Esophagus squamous epithelium (tissue), 5 donors: ENCODE measurements at places on chromosomes 3 and 15. TPM values are rescaled to one million over a fixed set of nuclear protein-coding genes. Genes with fewer than 3 reads are reported as not detected.

SNTN gene
- not detected for total RNA-seq

EPHA3 gene
- total RNA-seq, result 0.48 TPM

ARGFX gene
- total RNA-seq, result not detected

- no peak overlapping the region for H3K4me3 ChIP-seq
- no peak for DNase-seq
- H3K4me1 ChIP-seq, result peaks cover 10% of the 10 kb centered on the region
Measured at GRCh38 chr3:37763309-37763708, 98.4 kb upstream of the CTDSPL start.

DNA sequence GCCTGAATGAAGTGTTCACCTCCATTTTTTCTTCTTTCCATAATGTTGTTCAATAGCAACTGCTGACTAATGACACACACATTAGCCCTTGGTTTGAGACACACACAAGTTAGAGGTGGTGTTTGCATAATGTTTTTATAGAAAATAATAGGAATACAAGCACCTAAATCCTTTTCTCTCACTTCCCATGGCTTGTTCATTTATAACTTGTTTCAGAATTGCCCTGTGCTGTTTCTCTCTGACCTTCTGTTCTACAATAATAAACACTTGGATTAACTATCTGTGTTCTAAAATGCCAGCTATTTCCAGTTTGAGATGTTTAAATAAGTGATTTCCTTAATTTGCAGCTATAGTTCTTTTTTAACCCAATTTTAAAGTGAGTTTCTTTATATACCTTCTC lies 525.1 kb upstream of the ROBO2 start:
- H3K4me1 ChIP-seq, result no peaks in the 10 kb centered on the region
- H3K4me3 ChIP-seq, result no peak overlapping the region
- DNase-seq, result no peak
- H3K27ac ChIP-seq, result no peak overlapping the region
- no peaks in the 10 kb centered on the region for H3K27me3 ChIP-seq

DNA sequence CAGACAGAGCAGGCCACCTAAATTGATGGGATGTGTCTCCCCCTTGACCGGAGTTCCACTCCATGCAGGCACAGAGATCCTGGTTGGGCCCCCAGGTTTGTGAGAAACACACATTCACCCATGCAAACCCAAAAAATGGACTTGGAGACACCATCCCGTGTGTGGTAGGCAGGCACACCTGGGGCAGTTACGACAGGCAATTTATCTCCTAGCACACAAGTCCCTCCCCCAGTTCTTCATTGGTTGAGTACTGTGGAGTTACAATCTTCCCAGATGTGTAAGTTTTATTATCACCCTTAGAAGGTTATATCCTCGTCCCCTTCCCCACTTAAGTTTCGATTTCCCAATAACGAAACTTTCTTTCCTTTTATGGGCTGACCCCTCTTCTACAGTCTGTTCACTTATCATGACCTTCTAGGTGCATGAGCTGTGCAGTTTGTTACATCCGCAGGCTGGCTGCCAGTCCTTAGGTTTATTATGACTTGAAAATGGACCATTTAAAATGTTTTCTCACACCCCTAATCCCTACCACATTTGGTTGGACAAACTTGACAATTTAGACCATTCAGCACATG lies 27.3 kb downstream of the ARL8B start:
- no peak for DNase-seq
- H3K36me3 ChIP-seq, result no peaks in the 10 kb centered on the region
- H3K4me3 ChIP-seq, result no peak overlapping the region
- no peak overlapping the region for H3K27ac ChIP-seq

- no peak overlapping the region for H3K4me3 ChIP-seq
- DNase-seq, result no peak
- no peak overlapping the region for H3K27ac ChIP-seq
- H3K36me3 ChIP-seq, result no peaks in the 10 kb centered on the region
- H3K4me1 ChIP-seq, result no peaks in the 10 kb centered on the region
- H3K27me3 ChIP-seq, result no peaks in the 10 kb centered on the region
Measured at GRCh38 chr3:151709847-151710246, 23.9 kb upstream of the AADACL2 start.

- H3K4me1 ChIP-seq, result peaks cover 24% of the 10 kb centered on the region
- H3K27ac ChIP-seq, result no peak overlapping the region
- H3K36me3 ChIP-seq, result peaks cover 16% of the 10 kb centered on the region
- H3K4me3 ChIP-seq, result no peak overlapping the region
- H3K27me3 ChIP-seq, result no peaks in the 10 kb centered on the region
Measured at GRCh38 chr15:34851007-34851406, 55.7 kb upstream of the ACTC1 start.

DNA sequence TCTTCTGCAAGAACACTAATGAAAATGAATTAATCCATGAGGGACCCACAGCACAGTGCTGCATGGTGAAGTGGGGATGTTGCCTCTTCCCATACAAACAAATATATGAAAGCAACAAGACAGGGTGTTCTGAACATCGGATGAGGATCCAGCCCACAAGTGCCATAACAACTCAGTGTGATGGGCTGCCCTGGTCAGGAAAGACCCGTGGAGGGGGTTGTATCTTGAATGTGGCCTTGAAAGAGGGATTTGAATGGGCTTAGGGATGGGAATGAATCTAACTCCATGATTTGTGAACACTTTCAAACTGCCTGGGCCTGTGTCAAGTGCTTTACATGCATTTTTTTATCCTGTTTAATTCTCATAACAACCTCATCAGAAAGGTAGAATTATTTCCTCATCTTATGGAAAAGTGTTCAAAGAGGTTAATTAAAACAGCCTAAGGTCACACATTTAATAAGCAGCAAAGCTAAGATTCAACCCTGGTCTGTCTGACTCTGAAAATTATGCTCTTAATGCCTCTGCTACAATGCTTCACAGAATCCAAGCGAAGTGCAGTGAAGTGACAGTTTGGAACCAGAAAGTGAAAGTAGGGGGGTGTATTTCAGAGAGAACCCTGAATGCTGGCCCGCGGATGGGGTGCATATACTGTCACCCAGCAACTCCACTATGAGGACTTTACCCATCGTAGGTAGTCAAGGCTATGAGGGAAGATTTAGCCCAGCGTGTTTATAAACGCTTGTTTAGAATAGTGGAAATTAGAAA lies 65.6 kb upstream of the HEG1 start:
- no peak for DNase-seq
- H3K27ac ChIP-seq, result peak overlapping the region; percentile 5
- H3K4me3 ChIP-seq, result no peak overlapping the region
- no peaks in the 10 kb centered on the region for H3K27me3 ChIP-seq
- H3K36me3 ChIP-seq, result no peaks in the 10 kb centered on the region

DNA sequence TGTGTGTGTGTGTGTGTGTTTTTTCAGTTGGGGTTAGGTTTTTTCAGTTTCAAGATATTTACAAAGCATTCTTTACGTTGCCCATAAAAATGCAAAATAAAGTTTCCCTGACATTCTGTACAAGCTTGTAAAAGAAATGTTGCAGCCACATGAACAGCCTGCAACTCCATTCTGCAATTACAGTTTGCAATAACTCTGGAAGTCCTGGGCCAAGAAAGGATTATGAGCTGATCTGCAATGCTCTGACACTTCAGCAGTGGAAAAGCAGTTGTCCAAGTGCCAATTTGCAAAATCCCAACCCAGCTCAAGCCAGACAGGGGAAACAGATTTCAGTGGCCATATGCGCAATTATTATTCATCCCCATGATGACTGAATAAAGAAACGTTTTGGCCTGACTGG lies 322.1 kb downstream of the MEX3B start:
- H3K4me3 ChIP-seq, result no peak overlapping the region
- H3K36me3 ChIP-seq, result no peaks in the 10 kb centered on the region
- peak overlapping the region; percentile 77 for H3K27ac ChIP-seq
- DNase-seq, result no peak
- no peaks in the 10 kb centered on the region for H3K27me3 ChIP-seq

GRCh38 chr3:5205165-5205941 lies 17.8 kb downstream of the EDEM1 start:
- H3K36me3 ChIP-seq, result peaks cover 24% of the 10 kb centered on the region
- H3K4me1 ChIP-seq, result no peaks in the 10 kb centered on the region
- H3K4me3 ChIP-seq, result no peak overlapping the region

- H3K27me3 ChIP-seq, result no peaks in the 10 kb centered on the region
- H3K27ac ChIP-seq, result no peak overlapping the region
- no peak overlapping the region for H3K4me3 ChIP-seq
- DNase-seq, result no peak
- no peaks in the 10 kb centered on the region for H3K36me3 ChIP-seq
- H3K4me1 ChIP-seq, result no peaks in the 10 kb centered on the region
Measured at GRCh38 chr3:84885199-84885882, 73.4 kb upstream of the CADM2 start.

- H3K27me3 ChIP-seq, result no peaks in the 10 kb centered on the region
- H3K4me1 ChIP-seq, result no peaks in the 10 kb centered on the region
- H3K4me3 ChIP-seq, result no peak overlapping the region
- DNase-seq, result no peak
- no peak overlapping the region for H3K27ac ChIP-seq
- peaks cover 19% of the 10 kb centered on the region for H3K36me3 ChIP-seq
Measured at GRCh38 chr15:77195586-77195985, 124.7 kb upstream of the TSPAN3 start.

DNA sequence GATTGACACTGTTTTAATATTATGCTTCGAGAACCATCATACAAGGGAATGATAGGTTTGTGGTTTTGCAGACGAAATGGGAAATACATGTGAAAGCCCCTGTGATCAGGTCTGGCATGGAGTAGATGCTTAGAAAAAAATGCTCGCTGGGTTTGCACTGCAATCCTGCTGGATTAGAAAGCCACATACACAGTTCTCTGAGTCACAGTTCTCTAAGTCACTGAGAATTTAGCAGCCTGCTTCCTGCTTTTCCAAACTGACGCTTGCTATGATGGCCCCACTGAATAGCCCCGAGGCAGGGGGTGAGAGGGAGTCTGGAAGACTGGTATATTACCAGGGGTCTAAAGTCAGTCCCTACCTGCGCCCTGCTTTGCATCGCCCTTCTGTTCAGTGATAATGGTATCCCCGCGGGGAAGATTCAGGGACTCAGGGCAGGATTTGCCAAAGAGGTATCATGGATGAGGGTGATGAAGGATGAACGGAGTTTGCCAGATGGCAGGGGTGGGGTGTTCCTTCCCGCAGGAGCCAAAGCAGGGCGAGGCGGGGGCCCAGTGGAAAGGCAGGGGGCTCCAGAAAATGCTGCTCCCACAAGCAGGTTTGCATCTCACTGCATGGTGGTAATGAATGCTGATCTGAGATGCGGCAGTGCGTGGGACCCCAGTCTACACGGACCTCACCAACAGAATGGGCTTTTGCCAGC lies 82.3 kb downstream of the IQSEC1 start:
- peaks cover 10% of the 10 kb centered on the region for H3K4me1 ChIP-seq
- H3K27ac ChIP-seq, result peak overlapping the region; percentile 45
- H3K27me3 ChIP-seq, result peaks cover 30% of the 10 kb centered on the region
- no peak overlapping the region for H3K4me3 ChIP-seq

DNA sequence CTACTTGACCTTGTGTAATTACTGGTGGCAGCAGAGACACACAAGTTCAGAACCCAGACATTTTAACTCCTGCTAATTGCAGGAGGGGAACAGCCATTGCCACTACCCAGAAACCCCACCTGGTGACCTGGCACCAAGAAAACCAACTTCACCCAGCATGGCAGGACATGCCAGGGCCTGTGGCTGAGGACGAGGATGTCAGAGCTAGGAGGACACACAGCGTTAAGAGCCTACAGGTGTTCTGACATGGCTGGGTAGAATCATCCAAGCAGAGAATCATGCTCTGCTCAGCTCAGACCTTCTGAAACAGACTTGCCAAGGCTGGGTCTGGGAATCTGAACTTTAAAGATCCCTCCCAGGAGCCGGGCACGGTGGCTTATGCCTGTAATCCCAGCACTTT lies 11.7 kb upstream of the SPATA12 start:
- H3K4me3 ChIP-seq, result no peak overlapping the region
- no peaks in the 10 kb centered on the region for H3K36me3 ChIP-seq
- H3K27me3 ChIP-seq, result no peaks in the 10 kb centered on the region

DNA sequence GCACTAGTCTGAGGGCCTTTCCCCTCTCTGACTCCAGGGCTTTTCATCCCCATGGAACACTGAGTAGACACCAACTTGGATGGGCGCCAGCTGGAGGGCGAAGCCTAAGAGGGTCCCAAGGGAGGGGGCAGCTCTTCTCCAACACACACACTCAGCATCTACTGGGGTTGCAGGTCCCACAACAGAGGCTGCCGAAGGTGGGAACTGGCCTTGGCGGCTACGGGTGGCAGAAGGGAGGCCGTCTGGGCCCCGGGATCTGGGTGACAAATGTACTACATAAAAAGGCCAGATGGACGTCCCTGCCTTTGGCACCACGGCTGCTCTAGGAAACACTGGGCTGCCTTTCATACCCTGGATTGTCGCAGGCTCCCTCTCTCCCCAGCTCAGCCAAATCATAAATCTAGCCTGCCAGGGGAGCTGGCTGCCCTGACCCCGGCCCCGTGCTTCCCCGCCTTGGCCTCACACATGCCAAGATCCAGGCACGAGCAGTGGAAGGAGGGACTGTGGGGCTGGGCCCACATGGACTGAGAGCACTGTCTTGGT lies 31.5 kb downstream of the SEMA5B start:
- H3K27ac ChIP-seq, result no peak overlapping the region
- no peaks in the 10 kb centered on the region for H3K36me3 ChIP-seq
- DNase-seq, result no peak
- H3K4me1 ChIP-seq, result peaks cover 5% of the 10 kb centered on the region
- no peak overlapping the region for H3K4me3 ChIP-seq

GRCh38 chr15:43889042-43889441 lies 62.2 kb downstream of the WDR76 start:
- DNase-seq, result no peak
- no peaks in the 10 kb centered on the region for H3K36me3 ChIP-seq
- H3K27ac ChIP-seq, result no peak overlapping the region
- no peak overlapping the region for H3K4me3 ChIP-seq

DNA sequence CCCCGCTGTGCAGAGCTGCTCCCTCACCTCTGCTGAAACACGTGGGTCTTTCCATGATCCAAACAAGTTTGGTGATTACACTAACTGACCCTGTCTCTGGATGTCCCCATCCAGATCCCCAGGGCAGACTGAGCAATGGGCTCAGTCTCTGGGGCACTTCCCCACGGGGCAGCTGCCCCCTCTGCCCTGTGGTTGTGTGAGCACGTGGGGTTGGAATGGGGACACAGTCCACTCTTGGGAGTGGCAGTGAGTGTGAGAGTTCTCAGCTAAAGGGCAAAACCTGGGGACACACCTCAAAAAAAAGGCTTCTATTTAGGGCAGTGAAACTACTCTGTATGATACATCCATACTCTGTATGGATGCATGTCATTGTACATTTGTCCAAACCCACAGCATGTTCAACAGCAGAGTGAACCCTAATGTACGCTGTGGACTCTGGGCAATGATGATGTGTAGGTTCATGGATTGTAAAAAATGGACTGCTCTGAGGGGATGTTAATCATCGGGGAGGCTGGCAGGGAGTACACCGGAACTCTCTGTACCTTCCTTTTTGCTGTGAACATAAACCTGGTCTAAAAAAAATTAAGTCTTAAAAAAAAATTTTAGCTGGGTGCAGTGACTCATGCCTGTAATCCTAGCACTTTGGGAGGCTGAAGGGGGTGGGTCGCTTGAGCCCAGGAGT lies 49.9 kb upstream of the BLM start:
- H3K4me3 ChIP-seq, result no peak overlapping the region
- H3K27me3 ChIP-seq, result peaks cover 10% of the 10 kb centered on the region
- H3K27ac ChIP-seq, result no peak overlapping the region
- H3K36me3 ChIP-seq, result no peaks in the 10 kb centered on the region
- DNase-seq, result no peak
- no peaks in the 10 kb centered on the region for H3K4me1 ChIP-seq
